ENCODE measurements at places on chromosomes 4 and X.
A peak's percentile ranks its signal among the peaks of the same experiment; 100 is the strongest.

DNA sequence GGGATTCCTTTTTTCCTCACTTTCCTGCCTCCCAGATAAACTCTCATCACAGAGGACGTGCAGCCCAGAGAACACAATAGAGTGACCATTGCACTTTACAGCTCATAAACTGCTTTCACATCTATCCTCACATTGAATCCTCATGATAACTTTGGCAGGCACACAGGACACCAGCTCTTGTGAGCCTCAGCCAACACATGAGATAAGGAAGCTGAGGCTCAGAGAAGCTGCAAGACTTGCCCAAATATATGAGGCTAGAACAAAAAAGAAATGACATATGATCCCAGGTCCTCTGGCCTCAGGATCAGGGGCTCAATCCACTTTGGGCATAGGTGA is 85.0 kb upstream of the CPEB2 start:
- no peak for DNase-seq

DNA sequence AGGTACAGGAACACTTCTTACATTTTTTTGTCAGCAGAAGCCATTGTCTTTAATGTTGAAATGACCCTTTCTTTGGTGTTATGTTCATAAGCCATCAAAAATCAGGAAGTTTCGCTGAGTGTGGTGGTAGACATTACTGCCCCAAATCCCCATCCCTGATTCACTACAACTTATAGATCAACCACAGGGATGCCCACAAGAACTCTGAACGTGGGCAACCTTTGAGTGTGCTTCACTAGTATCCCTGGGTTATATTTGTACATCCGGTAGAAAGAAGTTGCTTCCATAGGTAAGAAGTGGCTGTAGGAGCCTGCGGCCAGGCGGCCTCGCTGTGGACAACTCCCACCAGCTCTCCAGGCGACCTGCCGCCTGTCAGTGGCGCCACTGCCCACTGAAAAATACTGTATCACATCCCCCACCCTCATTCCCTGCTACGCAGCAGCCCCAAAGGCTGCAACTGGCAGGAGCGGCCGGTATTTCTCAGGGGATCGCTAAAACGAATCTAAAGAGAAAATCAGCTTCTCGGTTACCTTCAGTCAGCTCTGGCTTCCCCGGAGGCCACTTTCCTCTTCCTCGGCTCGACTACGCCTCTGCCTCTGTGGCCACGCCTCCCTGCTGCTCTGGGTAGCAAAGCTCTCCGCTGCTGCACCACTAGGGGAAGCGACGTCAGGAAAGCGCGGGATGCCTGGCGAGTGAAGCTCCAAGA is 13.9 kb upstream of the ETDC start:
- DNase-seq, result peak; percentile 86

DNA sequence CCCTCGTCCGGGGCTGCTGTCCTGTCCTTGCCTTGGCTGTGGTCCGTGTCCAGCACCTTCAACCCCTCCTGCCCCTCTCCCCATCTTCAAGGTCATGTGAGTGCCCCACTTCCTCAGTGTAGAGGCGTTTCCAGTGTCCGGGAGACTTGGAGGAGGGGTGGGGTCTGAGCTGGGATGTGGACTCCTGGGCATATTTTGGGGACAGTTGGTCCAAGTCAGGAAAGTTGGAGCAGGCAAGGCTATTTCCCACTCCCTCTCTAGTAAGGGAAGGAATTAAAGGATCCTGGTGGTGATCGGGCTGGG is 3.0 kb downstream of the PCGF3 start:
- no peak for DNase-seq

GRCh38 chrX:9442056-9442455 is 22.8 kb upstream of the TBL1X start:
- DNase-seq, result no peak

- no peak for DNase-seq
Measured at GRCh38 chrX:150934453-150934852, 36.0 kb upstream of the CD99L2 start.

- no peak for DNase-seq
Measured at GRCh38 chr4:140556372-140557085, 12.2 kb downstream of the UCP1 start.

DNA sequence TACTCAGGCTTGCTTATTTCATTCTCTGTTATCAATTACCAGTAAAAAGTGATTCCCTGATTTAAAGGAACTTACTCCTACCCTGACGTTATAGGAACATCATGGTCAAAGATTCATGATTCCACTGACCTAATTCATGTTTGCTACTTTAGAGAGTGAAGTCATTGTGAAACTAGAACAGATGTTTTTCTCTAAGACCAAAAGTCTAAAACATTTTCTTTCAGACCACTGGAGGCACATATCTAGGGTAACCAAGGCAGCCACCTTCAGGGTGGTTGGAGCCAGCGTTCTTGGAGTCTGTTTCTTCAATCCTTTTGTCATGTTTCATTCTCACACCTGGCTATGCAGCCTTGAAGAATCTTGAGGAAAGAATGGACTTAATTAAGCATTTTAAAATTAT is 77.8 kb downstream of the GALNTL6 start:
- DNase-seq, result no peak

DNA sequence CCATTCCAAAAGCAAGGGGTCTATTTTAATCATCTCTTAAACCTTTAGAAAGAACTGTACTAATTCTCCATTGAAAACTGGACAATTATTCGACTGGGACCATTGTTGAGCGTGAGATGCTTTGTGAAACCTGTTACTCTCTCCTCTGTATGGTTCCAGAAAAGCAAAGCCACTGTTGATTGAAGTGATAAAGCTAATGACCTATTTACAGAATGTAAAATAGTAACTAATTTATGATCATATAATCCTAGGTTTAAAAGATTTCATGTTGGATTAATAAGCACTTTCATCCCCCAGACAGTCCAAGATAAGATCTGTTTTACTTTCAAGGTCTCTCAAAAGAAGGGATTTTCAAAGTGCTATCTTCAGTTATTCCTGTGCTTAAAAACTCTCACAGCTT is 614.5 kb downstream of the TMA16 start:
- DNase-seq, result no peak

- no peak for DNase-seq
Measured at GRCh38 chrX:43357741-43358140, 298.4 kb upstream of the MAOA start.

- DNase-seq, result no peak
Measured at GRCh38 chr4:87560802-87561201, 31.6 kb upstream of the SPARCL1 start.

DNA sequence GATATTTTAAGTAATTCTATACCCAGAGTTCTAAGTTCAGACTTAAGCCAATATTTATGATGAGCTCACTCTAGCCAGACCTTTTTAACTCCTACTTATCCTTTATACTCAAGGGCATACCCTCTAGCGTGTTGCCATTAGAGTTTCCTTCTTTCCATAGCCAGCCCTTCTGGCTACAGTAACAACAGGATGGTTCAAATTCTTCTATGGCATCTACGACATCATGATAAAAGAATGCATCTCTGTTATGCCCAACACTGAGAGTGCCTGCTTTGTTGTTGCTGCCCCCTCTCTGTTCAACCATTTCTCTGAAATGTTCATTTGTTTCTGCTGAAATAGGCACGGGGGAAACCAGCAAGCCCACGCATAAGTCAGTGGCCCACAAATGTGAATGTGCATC is 104.5 kb downstream of the UBE2NL start:
- DNase-seq, result no peak

- DNase-seq, result no peak
Measured at GRCh38 chrX:146241902-146242301, 424.3 kb downstream of the SLITRK2 start.

- DNase-seq, result no peak
Measured at GRCh38 chrX:50103866-50104566, 96.8 kb downstream of the AKAP4 start.

GRCh38 chrX:13898083-13898482 is 81.2 kb upstream of the GPM6B start:
- DNase-seq, result no peak

DNA sequence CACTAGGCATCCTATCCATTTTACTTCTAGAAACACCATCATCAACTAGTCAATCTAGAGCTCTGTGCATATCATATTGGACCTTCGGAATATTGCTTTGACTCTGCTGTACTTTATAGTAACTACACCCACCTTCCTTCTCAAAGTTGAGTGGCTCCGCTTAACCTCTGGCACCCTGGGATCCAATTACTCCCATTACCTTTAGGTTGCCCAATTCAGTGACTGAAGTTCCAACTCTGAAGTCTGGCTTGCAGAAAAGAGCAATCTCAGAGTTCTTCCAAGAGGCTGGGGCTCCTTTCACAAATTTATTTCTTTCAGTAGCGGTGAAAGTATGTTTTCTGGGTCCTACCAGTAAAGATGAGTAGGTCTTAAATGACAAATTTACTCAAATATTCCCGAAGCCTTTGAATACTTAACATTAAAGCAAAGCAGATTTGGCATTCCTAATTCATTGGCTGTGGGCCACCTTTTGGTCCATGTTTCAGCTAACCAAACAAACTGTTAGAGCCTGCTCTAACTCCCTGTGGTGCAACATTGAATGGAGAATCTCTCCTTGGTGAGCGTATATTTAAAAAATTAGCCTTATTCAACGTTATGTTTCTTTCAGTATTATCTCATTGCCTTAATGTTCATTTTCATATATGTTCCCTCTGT is 1215.8 kb downstream of the RAPGEF2 start:
- DNase-seq, result no peak

- DNase-seq, result no peak
Measured at GRCh38 chrX:69535661-69536060, 31.5 kb downstream of the NALF2 start.

DNA sequence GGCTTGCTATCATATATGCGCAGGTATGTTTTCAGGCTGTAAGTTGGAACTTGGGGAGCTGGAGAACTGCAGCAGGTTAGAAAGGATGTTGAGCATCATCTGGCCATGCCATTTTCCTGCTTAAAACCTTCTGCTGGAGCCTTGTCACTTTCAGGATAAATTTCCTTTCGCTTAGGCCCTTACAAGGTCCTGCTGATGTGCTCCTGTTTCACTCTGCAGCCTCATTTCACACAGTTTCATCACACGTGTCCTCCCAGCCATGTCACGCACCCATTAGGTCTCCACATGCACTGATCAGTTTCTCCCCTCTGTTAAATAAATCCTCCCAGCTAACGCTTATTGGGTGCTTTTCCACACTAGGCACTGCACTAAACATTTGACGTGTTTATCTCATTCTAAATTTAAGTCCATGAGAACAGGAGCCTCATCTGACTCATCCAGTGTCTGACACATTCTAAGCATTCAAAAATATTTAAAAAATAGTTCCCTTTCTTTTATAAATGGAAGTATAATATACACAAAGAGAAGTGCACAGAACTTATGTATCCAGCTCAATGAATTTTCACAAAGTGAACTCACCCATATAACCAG is 14.5 kb downstream of the SOD3 start:
- no peak for DNase-seq

GRCh38 chr4:177369372-177369771 is 59.7 kb downstream of the NEIL3 start:
- DNase-seq, result no peak

DNA sequence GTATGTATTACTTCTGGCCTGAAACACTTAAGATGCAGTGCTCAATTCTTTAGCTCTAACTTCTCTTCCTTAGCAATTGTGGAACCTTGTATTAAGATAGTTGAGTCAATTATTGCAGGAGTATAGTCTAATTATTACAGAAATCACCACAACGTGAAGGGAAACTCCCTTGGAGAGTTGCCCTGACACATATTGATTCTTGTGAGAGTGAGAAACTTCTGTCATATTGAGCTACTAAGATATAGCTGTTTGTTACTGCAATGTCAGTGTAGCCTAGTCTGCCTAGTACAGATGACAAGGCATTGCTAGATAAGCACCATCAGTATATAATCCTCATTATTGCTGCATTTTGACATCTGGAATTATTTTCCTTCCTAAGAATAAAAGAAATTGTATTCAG is 82.7 kb upstream of the TEX13C start:
- no peak for DNase-seq

GRCh38 chrX:150542846-150543229 is 25.6 kb upstream of the MTM1 start:
- no peak for DNase-seq

DNA sequence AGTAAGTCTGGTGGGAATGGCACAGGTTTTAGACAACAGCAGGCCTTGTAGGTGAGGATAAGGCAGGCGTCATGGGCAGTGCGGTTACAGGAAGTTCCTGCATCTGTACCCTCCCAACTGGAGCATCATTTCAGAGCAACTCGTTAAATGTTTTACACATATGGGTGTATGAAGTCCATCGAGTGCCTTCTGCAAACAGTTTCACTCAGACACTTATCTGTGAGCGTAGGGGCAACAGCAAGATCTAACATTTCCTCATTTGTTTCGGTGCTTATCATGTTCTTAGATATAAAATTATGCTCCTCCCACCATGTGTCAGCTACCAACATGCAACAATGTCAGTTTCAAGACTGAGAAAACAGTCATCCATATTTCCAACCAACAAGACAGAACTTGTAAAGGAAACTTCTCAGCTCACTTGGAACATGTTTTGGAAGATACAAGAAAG is 69.9 kb downstream of the ELOVL6 start:
- DNase-seq, result no peak

- DNase-seq, result no peak
Measured at GRCh38 chr4:4689694-4690440, 148.0 kb upstream of the STX18 start.

GRCh38 chrX:136742721-136743379 is 37.9 kb downstream of the ARHGEF6 start:
- no peak for DNase-seq

GRCh38 chr4:36921476-36922216 is 322.9 kb upstream of the NWD2 start:
- DNase-seq, result no peak

DNA sequence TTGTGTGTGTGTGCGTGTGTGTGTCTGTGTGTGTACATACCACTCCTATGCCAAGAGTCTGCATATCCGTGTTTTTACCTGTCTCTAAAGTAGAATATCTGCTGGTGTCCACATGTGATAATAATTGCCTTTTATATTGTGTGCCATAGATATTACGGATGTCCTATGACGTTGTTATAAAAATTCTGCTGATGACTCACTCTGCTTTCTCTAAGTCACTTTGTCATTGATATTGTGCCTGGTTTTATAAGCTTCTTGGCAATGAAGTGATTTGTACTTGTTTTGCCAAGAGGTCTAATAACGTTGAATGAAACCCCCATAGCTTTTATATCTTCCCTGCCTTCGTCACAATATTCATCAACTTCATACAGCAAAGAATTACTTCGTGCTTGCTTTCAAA is 102.6 kb upstream of the C1GALT1C1 start:
- DNase-seq, result no peak

DNA sequence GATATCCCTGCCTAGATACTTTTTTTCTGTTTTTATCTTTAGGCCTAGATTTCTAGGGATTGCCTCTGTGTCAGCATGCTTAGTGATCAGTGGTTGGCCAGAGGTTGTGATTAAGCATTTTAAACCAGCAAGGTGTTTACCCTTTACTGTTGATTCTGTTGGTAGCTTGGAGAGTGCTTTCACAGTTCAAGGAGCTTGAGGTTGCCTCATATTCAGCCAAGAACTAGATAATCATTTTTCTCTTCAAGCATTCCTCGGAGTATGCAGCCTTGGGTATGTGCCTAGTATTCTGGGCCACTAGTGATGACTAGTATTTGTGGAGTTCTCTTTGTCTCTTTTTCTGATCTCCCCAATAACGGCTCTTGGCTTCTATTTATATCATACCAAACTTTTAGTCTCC is 20.4 kb downstream of the APOOL start:
- DNase-seq, result no peak

- DNase-seq, result no peak
Measured at GRCh38 chr4:129364747-129365452, 268.9 kb downstream of the C4orf33 start.
